ENCODE measurements at places on chromosomes 4 and X. TPM values are rescaled to one million over a fixed set of nuclear protein-coding genes. Genes with fewer than 3 reads are reported as not detected.

DNA sequence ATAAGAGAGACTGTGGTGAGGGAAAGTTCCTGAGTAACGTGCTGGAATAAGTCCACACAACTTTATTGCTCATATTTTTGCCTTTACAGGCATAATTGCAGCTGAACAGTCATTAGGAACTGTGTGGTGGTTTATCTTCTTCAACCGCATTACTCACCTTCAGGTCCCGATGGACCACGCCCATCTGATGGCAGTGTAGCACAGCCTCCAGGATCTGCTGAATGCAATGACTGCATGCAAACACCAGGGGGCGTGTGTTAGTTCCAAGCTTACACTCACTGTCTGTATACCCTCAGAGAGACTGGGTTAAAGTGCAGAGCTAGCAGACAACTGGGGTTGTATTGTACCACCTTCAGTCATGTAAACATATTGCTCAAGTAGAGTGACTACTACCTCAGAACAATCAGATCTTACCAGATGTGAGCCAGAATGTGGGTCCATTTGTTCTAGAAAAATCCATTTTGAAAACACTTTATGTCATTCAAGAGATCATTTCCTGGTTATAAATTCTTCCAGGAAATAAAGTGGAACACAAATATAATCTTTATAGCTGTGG lies 214.0 kb downstream of the CAMK2D start:
- DNase-seq, result peak; percentile 92

GRCh38 chr4:130689181-130689580 lies 1593.2 kb downstream of the C4orf33 start:
- DNase-seq, result no peak

DNA sequence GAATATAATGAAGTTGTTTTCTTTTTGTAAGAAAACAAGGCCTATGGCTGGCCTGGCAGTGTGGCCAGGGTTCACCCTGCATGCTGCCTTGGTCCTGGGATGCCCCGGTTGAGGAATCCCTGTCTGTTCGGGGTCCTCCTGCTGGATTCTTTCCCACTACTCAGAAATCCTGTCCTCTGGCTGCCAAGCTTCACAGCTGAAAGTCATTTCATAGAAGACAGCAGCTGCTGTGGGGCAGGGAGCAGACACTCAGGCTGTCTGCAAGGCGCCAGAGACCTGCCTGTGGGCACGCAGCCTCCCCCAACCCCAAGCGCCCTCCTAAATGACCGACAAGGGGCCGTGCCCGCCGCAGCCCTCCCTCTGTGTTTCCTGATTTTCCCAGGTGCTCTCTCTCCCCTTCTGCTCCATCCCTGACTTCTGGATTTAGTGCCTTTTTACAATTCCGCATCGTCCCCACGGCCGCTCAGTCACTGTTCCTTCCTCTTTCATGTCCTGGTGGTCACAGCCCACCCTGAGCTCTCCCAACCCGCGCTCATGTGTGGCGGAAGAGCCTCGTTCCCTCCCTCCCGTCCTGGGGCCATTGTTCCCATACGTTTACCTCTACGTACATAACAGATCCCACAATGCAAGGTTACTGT lies 27.5 kb downstream of the ZFYVE28 start:
- no peak for DNase-seq

DNA sequence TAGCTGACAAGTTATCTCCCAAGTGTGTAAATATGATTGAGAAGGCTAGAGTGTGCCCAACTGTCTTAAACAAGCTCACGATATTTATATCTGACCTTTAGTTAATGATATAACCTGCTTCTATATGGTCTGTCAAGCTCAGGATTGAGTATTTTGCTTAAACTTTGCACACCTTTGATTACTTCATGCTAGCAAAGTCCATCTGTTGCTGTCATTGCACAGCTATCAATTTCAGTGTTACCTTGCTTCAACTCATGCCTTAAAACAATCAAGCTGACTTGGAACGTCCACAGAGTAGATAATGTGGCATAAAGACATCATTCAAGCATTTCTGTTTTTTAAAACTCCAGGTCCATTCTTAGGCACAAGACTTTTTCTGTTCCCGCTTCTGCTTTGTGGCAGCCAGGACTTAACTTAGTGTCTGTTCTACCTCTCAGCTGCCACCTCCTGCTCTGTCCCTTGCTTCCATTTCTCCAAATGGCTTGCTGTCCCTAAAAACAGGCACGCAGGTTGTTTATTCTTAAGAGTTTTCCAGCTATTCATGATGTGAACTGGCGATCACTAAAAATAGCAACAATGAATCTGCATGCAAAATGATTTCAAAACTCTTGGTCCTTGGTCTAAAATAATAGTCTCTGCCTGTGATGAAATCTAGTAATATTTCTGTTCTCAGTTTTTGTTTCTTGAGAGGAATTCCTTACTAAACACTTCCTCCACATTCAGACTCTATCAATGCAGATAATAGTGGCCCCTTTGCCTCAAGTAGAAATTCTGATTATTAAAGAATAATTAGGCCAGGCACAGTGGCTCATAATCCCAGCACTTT lies 16.3 kb upstream of the NEIL3 start:
- no peak for DNase-seq

GRCh38 chrX:38277136-38277535 lies 50.2 kb downstream of the RPGR start:
- DNase-seq, result no peak

- DNase-seq, result no peak
Observed at GRCh38 chr4:183755596-183755995, 96.5 kb downstream of the TRAPPC11 start.

DNA sequence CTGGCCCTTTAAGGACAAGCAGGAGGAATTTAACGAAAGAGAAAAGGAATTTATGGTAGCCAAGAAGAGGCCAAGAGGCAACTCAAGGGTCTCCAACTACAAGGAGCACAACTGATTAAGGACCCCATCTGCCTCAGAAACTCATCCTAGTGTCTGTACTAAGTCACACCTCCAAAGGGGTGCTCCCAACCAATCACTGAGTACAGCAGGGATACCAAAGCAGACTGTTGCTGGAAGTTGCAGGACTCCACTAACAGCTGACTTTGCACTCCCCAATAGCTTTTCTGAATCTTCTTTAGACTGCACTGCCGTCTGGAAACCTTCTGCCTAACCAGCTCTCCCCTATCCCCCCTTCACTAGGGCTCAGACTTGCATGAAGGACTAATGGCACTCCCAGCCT lies 50.6 kb downstream of the ATP11C start:
- DNase-seq, result no peak

GRCh38 chrX:47093248-47093647 lies 15.0 kb downstream of the RGN start:
- DNase-seq, result peak; percentile 1

- no peak for DNase-seq
Observed at GRCh38 chrX:101904996-101905395, 26.8 kb downstream of the ZMAT1 start.

- no peak for DNase-seq
Observed at GRCh38 chr4:115126491-115126890, 13.1 kb upstream of the NDST4 start.

- no peak for DNase-seq
Observed at GRCh38 chr4:86184901-86185285, 175.0 kb downstream of the MAPK10 start.

- no peak for DNase-seq
Observed at GRCh38 chrX:7254144-7254543, 106.2 kb upstream of the PUDP start.

- no peak for DNase-seq
Observed at GRCh38 chr4:150234246-150234645, 156.0 kb downstream of the DCLK2 start.

GRCh38 chr4:110085131-110085530 lies 113.3 kb downstream of the ELOVL6 start:
- no peak for DNase-seq

GRCh38 chr4:173415092-173415491 lies 16.2 kb upstream of the SCRG1 start:
- DNase-seq, result no peak

DNA sequence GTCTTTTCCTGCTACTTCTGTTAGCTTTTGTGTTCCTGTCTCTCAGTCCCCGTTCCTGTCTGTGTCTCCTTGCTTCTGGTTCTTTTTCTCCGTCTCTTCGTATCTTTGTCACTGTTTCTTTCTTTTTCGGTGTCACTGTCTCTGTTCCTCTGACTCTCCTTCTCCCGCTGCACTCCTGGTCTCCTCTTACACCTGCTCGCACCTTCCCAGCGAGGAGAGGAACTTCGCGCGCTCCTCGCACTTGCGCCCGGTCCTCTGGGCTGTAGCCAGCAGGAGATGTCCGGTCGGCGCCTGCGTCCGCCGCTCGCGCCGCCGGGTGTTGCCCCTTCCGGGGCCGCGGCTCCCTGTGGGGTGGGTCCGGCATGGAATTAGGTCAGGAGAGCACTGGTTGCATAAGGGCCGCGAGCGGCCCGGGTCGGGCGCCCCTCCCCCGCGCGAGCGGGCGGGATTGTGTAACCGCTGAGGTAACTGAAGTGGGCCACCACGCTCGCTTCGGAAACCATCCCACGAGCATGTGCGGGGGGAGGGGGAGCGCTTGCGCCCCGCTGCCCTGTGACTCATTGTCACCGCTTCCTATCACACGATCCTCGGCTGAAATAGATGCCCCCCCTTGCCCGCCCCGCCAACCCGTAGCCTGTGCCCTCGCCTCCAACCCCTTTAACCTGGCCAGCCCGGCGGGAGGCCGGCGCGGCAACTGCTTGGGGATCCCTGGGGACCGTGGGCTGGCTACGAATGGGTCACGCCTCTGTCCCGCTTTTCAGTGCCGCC lies 1.6 kb downstream of the LONRF3 start:
- no peak for DNase-seq

DNA sequence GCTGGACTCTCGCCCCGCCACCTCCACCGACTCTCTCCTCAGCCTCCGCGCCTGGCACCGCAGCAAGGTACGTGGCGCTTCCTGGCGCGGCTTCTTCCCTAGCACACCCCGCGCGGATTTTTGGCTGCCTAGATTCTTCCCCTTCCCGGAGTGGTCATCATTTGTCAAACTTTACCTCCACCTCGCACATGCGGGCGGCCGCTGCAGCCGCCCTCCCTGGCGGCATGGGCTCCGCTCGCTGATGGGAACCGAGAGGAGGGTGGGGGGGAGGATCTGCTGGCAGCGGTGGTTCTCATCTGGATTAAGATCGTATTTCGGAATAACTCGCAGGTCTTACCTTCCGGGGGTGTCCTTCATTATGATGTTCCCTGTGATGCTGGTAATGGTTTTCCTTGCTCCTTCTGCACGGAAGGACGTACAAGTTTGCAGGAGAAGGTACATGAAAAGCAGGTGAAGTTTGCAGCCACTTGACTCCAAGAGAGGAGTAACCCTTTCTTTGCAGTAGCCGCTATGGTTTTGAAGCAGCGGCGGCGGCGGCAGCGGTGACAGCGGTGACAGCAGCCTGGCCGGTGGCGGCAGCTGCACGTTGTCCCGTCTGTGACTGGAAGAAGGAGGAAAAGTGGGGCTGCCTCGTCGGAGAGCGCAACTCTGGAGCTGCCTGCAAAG lies 2183.9 kb upstream of the TENM3 start:
- no peak for DNase-seq

POU4F2 gene
- total RNA-seq, result not detected

DNA sequence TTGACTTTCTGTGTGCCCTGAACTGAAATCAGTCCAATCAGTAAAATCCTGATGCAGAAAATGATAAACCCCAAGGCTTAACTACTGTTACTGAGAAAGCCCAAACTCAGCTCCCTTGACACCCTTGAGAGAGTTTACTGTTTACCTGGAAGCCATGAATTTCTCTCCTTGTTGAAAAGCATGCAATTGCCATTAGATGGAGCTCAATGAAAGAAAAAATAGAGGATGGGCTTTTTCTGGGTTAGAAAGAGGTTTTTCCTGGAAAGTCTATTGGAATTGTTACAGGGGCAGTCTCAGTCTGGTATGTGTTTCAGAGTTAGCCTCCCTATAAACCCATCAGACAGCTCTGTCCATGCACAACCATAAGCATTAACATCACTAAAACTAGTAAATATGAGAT lies 66.4 kb upstream of the C4orf54 start:
- no peak for DNase-seq

CLCN4 gene
- 2.5 TPM for total RNA-seq

GRCh38 chrX:11461201-11462001 lies 168.2 kb downstream of the AMELX start:
- DNase-seq, result no peak
